ENCODE measurements at places on chromosomes 2 and 18.

DNA sequence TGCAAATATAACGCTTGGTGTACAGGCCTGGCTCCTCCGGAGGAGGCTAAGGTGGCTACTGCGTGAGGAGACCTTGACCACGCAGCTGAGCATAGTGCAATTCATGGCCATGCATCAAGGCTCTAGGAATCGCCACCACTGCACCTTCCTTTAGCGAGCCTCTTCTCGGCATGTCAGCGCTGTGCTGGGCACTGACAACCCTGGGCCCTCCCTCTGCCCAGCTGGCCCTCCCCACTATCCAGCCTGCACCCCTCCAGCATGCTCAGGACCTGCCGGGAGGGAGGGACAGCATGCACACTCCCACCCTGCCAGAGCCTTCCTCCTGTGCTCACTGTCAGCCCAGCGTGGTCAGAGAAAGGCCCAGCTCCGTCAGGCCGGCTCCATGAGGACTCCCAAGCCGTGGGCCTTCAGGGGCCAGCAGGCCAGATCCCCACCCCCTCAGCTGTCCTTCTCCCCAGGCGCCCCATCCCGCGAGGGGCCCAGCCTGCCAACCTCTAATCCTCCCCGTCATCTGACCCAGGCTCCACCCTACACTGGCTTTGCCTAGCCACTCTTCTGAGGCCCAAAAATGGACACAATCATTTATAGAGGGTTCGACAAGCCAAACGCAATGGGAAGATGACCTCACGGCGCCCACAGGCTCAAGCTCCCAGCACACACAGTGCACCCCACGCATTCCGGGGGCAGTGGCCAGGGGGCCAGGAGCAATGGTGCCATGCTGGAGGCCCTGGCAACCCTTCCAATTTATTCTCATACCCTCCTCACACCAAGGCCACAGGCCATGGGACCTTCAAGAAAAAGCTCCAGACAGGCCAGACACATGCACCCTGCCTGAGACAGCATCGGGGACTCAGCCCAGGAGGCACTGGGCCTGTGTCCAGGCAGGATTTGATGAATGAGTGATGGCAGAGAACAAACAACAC, 3.5 kb downstream of the BIN1 start:
- no peak for DNase-seq

DNA sequence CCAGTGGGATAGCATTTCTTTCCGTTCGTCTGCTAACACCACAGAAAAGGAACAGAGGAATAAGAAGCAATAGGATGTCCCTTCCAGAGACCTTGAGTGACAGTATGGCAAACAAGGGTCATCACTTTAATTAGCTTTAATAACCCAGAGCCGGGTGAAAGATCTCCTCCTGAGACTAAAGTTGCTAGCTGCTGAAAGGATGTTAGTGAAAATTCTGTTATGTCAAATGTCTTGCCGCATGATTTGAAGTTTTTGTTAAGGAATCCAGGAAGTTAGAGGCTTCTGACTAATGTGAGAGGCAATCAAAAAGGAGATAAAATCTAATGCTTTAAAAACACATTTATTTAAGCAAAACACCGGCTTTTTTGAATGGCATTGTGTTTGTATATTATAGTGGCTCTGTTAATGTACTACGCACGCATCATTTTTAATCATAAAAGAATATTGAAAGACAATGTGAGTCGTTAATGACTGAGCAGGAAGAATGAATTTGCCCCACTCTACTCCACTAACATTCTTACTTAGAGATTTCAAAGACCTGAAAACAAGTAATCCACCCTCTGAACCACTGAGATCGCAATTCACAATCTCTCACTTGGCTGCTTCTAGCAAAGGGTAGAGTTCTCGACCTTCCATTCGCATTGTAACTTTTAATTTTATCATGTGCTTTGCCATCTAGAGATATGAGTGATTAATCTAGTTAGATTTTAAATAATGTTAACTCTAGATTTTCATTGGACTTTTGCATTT, 536.6 kb downstream of the LRRTM4 start:
- DNase-seq, result no peak

DNA sequence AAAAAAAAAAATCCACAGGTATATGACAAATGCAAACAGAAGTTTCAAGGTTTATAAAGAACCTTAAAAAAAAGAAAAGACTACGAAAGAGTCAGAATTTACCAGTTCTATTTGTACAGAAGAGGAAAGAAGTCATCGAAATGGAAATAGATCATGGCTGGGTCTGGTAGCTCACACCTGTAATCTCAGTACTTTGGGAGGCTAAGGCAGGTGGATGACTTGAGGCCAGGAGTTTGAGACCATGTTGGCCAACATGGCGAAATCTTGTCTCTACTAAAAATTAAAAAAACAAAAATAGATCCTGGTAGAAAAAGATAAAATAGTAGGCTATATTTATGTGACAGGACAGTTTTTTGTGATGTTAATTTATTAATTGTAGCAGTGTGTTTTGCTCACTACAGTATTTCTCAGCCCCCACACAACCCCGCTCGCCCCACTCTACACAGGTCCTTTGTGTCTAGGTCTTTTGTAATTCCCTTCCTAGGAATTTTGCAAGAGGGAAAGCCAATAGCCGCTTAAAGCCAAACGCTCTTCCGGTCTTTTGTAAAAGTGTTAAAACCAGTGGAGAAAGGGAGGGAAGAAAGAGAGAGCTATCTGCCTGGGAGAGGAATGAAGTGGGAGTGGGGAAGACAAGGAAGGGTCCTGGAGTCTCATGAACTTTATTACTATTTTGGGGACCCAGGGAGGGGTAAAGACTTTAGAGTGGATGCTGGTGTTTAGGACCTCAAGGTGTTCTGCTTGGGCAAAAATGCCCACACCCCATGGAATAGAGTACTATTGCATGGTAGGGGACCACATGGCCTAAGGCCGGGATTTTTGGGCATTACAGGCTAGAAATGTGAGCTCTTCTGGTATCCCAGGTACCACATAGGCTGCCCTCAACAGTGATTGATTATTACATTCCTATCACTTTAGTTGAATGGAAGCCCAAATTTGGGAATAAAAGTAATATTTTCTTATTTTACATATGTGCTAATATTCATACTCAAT, 59.4 kb upstream of the XPO1 start:
- DNase-seq, result no peak

- DNase-seq, result no peak
Measured at GRCh38 chr2:201968476-201968875, 65.2 kb upstream of the FZD7 start.

DNA sequence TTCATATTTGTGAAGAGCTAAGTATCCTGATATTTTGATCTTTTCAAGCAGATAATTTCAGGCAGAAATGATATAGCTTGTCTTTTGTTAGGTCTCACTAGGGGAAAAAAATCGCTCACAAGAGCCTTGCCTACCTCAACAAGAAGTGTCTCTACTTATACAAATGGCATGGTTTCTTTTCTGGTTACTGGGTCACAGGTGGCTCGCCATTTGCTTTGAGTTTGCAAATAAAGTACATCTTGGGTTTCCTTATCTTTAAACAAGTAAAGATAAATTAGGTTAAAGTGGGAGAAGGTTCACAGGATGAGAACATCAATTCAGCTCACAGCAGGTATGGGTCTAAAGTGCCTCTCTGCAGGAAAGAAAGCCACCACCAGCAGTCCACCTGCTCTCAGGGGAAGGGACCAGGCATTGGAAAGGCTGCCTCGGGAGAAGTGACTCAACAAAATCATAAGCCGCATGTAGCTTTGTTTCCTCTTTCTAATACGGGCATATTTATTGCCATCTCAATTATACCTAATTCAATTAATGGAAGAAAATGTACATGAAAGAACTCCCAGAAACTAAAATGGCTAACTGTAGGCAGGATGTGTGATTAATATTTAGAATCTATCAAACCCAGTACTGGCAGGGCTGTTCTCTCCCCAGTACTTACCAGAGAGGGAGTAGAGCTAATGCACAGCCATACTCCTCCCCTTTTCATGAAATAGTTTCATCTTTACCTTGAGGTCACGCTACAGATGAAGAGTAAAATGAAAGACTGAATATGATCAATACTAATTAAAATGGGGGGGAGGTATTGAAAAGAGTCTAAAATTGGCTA, 28.3 kb downstream of the CDC42EP3 start:
- DNase-seq, result no peak

- DNase-seq, result no peak
Measured at GRCh38 chr2:236394571-236394970, 130.4 kb upstream of the ASB18 start.

- DNase-seq, result no peak
Measured at GRCh38 chr2:218427741-218428140, 8.8 kb downstream of the VIL1 start.
